Cardiac muscle cell (in vitro differentiated cells and primary cell): ENCODE measurements at places on chromosomes 12 and 14. TPM values are rescaled to one million over a fixed set of nuclear protein-coding genes. Genes with fewer than 3 reads are reported as not detected.

Gene BATF
- not detected in 2 replicates for total RNA-seq

Gene FLVCR2
- 1.8 and 3.6 TPM in 2 replicates for total RNA-seq

Gene GALNT6
- total RNA-seq, result 5.4 and 8.0 TPM in 2 replicates

Gene RNU4-1
- total RNA-seq, result not detected in 2 replicates

Gene NAV3
- 2.1 and 9.0 TPM in 2 replicates for total RNA-seq

Gene KRT85
- 0.12 TPM in 1 of 2 replicates, not detected in the other for total RNA-seq

Gene USP44
- 0.28 and 2.2 TPM in 2 replicates for total RNA-seq

Gene RNASE1
- 1.3 and 3.6 TPM in 2 replicates for total RNA-seq

Gene TAS2R42
- not detected in 2 replicates for total RNA-seq

Gene MYO1H
- total RNA-seq, result 0.21 TPM in 1 of 2 replicates, not detected in the other

Gene DPPA3
- not detected in 2 replicates for total RNA-seq

Gene EPS8
- total RNA-seq, result 6.0 and 11.2 TPM in 2 replicates

Gene CAMKK2
- 15.0 and 18.6 TPM in 2 replicates for total RNA-seq

Gene CNPY2
- 85.3 and 107 TPM in 2 replicates for total RNA-seq

Gene TROAP
- 8.0 and 72.9 TPM in 2 replicates for total RNA-seq

Gene SGPP1
- 10.6 and 11.0 TPM in 2 replicates for total RNA-seq

Gene ARID2
- total RNA-seq, result 27.4 and 40.3 TPM in 2 replicates

Gene PRR4
- 0.67 and 8.8 TPM in 2 replicates for total RNA-seq

Gene KRT74
- total RNA-seq, result not detected in 2 replicates

Gene TMEM121
- 6.8 and 8.8 TPM in 2 replicates for total RNA-seq

Gene LBHD2
- not detected in 2 replicates for total RNA-seq

Gene LMO3
- total RNA-seq, result 26.2 and 29.3 TPM in 2 replicates

Gene EIF2S3B
- total RNA-seq, result 0.39 and 0.95 TPM in 2 replicates

Gene C14orf39
- 0.56 and 2.2 TPM in 2 replicates for total RNA-seq

Gene HRK
- 0.25 TPM in 1 of 2 replicates, not detected in the other for total RNA-seq

Gene KLRG1
- 5.6 and 8.5 TPM in 2 replicates for total RNA-seq

Gene ADAM21
- total RNA-seq, result 0.07 TPM in 1 of 2 replicates, not detected in the other

Gene AKAP5
- total RNA-seq, result 0.63 and 1.3 TPM in 2 replicates

Gene PRKD1
- total RNA-seq, result 15.7 and 17.9 TPM in 2 replicates

Gene TSPAN19
- 0.06 and 0.74 TPM in 2 replicates for total RNA-seq

Gene PIWIL1
- total RNA-seq, result not detected in 2 replicates

Gene EMC9
- 54.6 and 69.3 TPM in 2 replicates for total RNA-seq

Gene CLEC1A
- total RNA-seq, result not detected in 2 replicates

Gene PRIMA1
- total RNA-seq, result 2.6 and 5.7 TPM in 2 replicates

Gene CELA1
- not detected in 2 replicates for total RNA-seq

Gene TEX52
- total RNA-seq, result not detected in 2 replicates

Gene FAM186B
- 0.21 and 1.6 TPM in 2 replicates for total RNA-seq

Gene KLRC2
- not detected in 2 replicates for total RNA-seq

Gene DHRS4L2
- 13.7 and 17.0 TPM in 2 replicates for total RNA-seq

Gene KLRK1
- 0.07 TPM in 1 of 2 replicates, not detected in the other for total RNA-seq

Gene VWF
- 0.03 and 0.14 TPM in 2 replicates for total RNA-seq

Gene KRT72
- not detected in 2 replicates for total RNA-seq

Gene RAB15
- total RNA-seq, result 8.8 and 11.9 TPM in 2 replicates

Gene POTEM
- not detected in 2 replicates for total RNA-seq
